CD8-positive, alpha-beta memory T cell (primary cell): ENCODE measurements at places on chromosomes 7 and 10.

GRCh38 chr10:102113261-102113955 lies 6.8 kb downstream of the LDB1 start:
- no peak for DNase-seq

DNA sequence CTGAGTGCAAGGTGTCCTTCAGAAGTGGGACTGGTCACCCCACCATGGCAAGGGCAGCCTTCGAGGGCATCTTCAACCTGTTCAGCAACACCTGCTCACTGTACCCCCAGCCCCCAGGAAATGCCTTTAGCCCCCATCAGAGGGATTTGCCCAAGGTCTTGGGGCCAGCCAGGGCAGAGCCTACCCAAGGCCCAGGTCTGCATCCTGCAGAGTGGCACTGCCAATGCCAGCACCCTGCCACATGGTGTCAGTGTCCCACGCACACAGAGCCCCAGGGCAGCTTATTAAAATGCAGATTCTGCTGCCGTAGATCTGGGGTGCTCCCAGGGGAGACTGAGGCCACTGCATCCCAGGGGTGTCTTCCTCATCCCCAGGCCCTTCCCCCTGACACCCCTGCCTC lies 106.2 kb upstream of the KCTD7 start:
- no peak for DNase-seq

DNA sequence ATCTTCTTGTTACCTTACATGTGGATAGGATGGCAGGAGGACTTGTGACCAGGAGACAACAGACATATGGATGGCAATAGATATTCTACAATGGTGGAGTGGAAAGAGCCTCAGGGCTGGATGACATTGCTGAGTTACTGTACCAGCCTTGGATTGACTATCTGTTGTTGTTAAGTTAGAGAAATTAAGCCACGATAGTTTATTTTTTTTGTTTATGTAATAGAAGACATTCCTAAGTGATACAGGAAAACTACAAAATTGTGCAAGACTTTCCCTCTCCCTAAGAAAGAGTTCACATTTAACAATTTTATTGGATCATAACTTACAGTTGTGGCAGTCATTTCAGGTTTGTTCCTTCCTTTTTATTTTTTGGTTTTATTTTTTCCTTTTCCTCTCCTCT lies 230.7 kb upstream of the CACNA2D1 start:
- no peak for DNase-seq

DNA sequence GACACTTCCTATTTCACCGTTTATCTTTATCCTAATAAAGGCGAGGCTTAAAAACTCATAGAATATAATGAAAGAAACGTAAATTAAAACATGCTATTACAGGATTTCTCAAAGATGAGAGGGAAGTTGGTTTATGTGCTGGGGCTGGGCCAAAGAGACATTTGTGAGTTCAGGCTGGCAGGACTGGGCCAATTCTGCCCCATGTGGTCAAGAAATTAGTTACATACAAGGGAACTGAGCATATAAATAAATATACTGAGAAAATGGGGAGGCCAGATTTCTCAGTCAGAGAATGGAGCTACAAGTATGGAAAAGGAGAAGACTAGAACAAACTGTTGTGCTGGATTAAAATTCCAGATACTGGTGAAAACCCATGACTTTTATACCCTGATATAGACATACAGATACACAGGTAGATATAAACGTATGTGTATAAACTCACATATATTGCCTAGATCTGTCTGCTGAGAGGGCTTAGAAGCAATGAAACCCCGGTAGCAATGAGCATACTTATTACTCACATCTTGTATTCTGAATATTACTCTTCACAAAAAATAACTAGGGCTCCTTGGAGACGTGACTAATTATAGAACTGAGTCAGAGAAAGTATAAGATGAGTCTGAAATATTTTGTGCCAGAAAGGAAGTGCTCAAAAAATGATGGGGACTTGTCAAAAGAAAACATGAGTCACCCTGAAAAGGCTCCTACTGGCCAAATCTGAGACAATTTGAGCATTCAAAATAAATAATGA lies 155.7 kb upstream of the FGFR2 start:
- no peak for DNase-seq

GRCh38 chr10:114401195-114401791 lies 3.0 kb downstream of the AFAP1L2 start:
- no peak for DNase-seq

DNA sequence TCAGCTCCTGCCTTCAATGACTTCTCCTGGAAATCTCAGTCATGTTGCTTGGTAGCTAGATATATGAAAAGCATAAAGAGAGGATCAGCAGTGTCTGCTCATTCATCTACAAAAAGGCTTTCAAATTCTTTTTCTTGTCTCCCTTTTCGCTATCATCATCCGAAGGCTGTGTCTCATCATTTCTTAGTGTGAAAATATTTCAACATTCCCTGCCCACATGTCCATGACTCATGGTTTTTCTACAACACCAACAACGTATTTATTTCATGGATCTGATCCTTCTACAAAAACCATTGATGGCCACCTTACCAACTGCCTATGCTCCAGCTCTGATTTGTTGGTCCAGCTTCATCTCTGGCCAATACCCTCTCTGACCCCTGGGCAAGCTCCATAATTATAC lies 472.5 kb upstream of the GHITM start:
- DNase-seq: no peak

DNA sequence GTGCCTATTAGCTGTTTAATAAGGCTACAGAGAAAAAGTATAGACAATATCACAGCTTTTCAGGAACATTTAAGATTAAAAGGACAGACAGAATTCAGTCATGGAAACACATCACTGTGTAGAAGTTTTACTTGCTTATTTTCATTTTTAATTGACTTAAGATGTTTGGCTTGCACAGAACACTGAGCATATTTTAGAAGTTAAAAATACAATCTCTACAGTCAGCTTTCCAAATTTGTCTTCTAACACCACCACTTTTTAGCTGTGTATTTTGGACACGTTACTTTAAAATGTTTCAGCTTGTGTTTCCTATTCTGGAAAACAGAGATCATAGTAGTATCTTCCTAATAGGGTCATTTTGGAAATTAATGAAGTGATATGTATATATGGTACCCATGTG lies 11.8 kb downstream of the CFAP69 start:
- no peak for DNase-seq
